Nucleus accumbens (tissue), 56 donors: ENCODE measurements at places on chromosomes 4 and X.

DNA sequence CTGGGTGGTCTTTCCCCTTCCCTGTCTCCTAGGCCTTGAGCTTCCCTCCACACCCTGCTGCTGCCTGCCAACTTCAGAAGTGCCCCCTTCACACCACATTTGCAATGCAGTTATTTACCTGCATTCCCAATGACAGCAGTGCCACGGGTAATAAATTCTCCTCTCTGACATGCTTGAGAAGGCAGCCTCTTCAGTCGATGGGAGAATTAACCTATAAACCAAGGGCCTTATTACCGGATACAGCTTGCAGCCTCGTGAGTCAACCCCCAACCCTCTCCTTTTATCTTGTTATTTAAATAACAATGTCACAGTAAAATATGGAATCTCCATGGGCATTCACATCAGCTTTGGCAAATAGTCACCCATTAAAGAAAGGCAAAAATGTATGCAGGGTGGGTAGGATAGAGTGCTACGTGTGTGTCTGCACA, 34.7 kb upstream of the LGI2 start:
- no peak for DNase-seq

GRCh38 chr4:48237996-48238645, 31.5 kb downstream of the TEC start:
- no peak for DNase-seq

DNA sequence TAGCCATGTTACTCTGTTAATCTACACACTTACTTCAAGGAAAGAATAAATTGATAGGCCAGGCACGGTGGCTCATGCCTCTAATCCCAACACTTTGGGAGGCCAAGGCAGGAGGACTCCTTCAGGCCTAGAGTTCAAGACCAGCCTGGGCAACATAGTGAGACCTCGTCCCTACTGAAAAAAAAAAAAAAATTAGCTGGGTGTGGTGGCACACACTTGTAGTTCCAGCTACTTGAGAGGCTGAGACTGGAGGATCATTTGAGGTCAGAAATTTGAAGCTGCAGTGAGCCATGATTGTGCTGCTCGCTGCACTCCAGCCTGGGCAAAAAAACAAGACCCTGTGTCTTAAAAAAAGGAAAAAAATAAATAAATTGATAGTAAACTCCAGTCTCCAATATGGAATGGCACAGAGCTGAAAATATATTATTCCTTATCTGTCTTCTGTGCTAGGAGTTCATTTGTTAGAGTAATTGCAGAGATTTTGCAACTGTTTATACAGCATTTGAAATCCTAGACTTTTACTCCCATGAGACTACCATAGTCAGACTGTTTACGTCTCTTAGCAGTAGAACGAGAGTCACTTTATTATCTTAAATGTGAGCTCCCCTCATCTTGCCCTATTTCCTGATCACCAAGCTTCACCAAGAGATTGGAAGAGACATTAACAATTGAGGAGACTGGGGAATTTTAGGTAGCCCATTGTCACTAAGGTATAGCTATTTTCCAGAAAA, 18.8 kb upstream of the TMEM131L start:
- no peak for DNase-seq

- DNase-seq: no peak
Measured at GRCh38 chrX:109537324-109537665, 651 bp downstream of the NXT2 start.

DNA sequence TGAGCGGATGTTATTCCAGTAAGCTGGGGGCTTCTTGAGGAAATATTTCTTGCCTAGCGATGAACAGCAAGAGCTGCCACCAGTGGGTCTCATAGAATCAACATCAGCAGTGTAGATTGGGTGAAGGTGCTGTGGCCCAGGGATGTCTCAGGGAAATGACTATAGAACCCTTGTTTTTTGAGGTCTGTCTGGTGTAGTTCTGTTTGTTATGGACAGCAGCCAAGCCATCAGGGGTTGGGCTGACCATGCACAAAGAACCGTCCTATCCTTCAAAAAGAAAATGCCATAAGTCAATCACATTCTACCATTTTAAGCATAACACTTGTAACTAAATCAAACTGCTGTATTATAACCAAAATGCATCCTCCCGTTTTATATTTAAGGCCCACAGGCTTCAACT, 17.3 kb upstream of the C1GALT1C1 start:
- no peak for DNase-seq
